ENCODE measurements at places on chromosomes 5 and 9.

DNA sequence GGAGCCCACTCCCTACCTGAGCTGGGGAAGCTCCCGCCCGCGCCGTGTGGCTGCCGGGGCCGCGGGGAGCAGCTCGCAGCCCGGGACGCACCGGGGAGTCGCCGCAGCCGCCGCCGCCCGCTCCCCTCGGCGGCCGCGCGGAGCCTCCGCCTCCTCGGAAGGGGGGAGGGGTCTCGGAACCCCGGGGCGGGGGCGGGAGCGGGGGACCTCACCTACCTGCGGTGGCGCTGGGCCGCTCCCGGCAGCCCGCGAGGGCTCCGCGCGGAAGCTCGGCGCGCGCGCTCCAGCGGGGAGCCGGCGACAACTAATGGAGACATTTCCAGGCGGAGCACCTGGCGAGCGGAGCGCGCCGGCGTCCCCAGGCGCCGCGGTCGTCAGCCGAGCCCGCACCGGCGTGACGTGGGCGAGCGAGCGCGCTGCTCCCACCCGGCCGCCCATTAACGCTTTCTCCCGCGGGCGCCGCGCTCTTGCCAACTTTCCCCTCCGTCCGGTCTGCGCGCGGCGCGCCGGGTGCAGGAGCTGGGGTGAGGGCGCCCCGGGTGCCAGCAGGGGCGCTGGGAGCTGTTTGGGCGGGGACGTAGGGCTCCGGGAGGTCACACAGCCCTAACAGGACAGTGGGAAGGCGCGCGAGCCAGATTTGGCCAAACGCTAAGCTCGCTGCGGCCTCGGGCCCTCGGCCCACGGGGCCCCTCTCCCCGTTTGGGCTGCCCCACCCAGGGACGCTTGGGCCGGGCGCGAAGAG lies 4.3 kb upstream of the IRX4 start:
- no peak for DNase-seq

- no peak for DNase-seq
These were observed 38.2 kb downstream of the DAB2IP start for GRCh38 chr9:121689461-121690157.

DNA sequence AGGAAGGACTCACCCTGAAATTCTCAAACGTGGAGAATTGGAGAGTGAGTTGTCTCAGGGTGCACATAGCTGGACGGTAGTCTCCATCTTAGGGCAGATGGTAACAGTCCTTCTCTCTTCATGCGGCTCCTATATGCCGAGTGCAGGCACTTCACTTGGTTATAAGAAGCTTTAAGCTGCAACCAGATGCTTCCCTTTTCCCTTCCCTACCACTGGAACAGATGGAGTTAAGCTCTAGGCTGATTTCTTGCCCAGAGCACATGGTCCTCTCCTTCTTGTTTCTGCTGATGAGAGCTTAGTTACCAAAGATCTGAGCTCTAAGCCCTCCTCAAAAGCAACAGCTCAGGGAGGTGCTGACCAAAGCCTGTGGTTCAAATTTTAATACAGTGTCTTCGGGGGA lies 355.7 kb downstream of the ARHGEF28 start:
- no peak for DNase-seq

- DNase-seq = no peak
These were observed 576 bp downstream of the ALDOB start for GRCh38 chr9:101434998-101435397.

GRCh38 chr9:20582150-20582549 lies 40.1 kb downstream of the MLLT3 start:
- no peak for DNase-seq

DNA sequence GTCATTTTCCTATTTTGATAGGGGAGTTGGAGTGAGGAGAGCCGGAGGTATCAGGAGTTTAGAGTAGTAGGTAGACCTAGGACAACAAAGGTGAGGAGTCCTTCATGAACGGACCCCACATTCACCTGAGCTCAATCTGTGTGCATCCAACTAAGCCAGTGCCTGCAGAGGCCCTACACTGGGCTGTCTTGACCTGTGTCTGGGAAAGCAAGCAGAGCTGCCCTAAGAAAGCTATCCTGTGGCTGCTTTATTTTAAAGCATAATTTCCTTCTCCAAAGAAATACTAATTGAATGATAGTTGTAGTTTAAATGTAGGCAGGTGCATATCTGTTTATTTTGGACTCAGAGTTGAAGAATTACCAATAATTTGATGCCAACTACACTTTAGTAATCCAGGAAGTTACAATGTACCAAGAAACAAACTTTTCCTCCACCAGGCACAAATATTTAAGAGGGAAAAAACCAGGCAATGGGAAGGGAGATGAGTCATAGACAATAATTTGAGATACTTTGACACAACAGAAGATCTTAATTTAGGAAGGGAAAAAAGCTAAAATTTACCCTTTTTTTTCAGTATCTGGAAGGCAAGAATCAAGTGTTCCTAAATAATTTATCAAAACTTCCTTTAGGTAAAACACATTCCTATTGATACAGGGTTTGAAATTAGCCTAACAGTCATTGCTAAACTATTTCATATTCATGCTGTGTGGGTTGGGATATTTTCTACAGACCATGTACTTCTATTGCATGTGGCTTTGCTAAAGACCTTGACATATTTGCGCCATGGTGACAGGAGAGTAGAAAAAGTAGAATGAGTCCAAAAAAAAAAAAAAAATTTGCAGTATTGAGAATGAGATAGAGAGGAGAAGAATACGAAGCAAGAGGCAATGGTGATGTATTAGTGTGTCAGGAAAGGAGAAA lies 376.6 kb upstream of the TUSC1 start:
- no peak for DNase-seq

DNA sequence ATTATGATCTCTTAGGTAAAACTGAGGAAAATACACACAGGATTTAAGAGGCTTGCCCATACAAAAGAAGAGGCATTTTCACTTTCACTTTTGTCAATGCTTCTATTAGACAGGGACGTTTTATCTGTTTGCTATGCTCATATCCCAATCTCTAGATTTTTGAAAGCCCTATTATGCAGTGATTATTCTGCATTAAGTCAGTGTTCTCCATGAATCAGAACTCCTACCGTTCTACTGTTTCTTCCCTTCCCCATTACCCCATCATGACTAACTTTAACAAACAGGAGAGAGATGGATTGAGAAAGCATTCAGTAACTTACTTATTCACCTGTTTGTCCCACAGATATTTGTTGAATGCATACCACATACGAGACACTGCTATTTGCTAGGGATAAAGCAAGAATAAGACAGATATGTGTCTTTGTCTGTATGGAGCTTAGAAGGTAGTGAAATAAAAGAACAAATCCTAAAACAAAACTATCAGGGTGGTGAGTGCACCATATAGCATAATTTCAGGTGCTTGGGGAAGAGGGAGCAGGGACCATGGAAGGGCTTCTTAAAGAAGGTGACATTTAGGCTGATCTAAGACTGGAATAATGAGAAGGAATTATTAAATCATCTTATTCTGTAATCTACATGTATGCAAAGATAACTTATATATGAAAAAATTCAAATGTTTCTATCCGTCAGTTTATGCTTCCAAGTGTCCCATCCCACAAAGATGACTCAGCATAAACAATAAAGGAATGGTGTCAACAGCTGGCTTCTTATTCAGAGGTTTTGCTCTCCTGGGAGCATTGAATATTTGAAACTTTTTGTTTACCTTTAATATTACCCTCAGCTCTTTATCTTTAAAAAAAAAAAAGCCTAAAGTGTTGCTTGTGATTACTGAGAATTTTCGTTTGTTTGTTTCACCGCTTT lies 328.1 kb downstream of the HINT1 start:
- DNase-seq = no peak

- no peak for DNase-seq
These were observed 132.8 kb downstream of the CD180 start for GRCh38 chr5:67063791-67064190.

All from C1 segment of cervical spinal cord (tissue), 14 donors.